ENCODE measurements at places on chromosomes 5 and 9. TPM values are rescaled to one million over a fixed set of nuclear protein-coding genes. Genes with fewer than 3 reads are reported as not detected.

TMEM215 gene
- not detected for total RNA-seq

EPB41L4A gene
- total RNA-seq: 0.62 TPM

CARD6 gene
- 5.0 TPM for total RNA-seq

FAXDC2 gene
- total RNA-seq: not detected

MSX2 gene
- not detected for total RNA-seq

FLT4 gene
- total RNA-seq: 0.25 TPM

SLC6A3 gene
- not detected for total RNA-seq

KCNV2 gene
- total RNA-seq: not detected

SHROOM1 gene
- 0.98 TPM for total RNA-seq

- no peak for DNase-seq
Observed at GRCh38 chr5:126805063-126805462, 28.1 kb downstream of the LMNB1 start.

DNA sequence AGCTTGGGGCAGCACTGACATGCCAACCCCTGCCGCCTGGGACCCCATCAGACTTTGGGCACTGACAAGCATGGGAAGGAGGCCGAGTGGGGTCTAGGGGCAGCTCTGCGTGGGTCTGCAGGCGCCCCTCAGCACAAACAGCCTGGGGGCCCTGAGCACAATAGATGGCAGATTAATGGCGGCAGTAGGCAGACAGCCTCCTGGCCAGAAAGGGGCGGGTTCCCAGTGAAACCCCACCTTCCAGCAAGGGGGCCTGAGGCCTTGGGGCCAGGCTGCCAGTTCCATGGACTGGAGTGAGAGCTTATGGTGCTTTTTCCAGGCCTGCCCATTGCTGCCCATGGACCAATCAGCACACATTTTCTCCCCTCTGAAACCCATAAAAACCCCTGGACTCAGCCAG is 2031.2 kb downstream of the EFNA5 start:
- DNase-seq: no peak

GRCh38 chr5:14925326-14925725 is 53.7 kb upstream of the ANKH start:
- DNase-seq: no peak

DNA sequence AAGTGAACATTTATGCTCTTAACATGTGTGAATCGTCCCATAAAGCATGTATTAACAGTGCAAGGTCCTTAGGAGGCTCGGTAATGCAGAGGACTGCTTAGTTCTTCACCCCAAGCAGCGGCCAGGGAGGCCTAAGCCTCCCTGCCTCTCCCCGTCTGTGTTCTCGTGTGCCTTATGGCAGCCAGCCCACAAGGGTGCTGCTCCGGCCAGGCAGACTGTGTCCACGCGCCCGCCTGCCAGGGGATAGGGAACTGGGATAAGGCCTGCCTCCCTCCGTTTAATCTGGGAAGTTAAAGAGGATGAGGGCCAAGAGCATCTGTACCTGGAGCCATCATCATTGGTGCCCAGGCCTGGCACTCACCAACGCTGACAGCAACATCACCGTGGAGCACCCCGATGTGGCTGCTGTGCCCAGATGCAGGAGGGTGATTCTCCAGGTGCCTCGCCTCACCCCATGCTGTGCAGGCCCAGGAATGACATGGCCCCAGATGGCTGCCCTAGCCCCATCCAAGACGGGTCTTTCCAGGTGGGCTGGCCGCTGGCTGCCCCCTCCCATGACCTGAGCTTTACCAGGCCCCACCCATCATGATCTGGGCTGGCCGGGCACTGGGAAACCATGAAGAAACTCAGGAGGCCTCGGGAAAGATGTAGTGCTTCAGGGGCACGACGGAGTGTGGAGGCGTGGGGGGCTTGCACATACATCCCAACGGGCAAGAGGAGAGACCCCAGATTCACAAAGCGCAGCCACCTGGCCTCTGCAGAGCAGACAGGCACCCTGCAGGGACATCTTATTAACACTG is 35.6 kb upstream of the SUSD3 start:
- DNase-seq: no peak

GRCh38 chr5:40141896-40142295 is 537.8 kb upstream of the PTGER4 start:
- DNase-seq: no peak

GRCh38 chr5:123099514-123100151 is 10.6 kb downstream of the PRDM6 start:
- DNase-seq: no peak

GRCh38 chr5:83256091-83256780 is 178.9 kb downstream of the XRCC4 start:
- no peak for DNase-seq

DNA sequence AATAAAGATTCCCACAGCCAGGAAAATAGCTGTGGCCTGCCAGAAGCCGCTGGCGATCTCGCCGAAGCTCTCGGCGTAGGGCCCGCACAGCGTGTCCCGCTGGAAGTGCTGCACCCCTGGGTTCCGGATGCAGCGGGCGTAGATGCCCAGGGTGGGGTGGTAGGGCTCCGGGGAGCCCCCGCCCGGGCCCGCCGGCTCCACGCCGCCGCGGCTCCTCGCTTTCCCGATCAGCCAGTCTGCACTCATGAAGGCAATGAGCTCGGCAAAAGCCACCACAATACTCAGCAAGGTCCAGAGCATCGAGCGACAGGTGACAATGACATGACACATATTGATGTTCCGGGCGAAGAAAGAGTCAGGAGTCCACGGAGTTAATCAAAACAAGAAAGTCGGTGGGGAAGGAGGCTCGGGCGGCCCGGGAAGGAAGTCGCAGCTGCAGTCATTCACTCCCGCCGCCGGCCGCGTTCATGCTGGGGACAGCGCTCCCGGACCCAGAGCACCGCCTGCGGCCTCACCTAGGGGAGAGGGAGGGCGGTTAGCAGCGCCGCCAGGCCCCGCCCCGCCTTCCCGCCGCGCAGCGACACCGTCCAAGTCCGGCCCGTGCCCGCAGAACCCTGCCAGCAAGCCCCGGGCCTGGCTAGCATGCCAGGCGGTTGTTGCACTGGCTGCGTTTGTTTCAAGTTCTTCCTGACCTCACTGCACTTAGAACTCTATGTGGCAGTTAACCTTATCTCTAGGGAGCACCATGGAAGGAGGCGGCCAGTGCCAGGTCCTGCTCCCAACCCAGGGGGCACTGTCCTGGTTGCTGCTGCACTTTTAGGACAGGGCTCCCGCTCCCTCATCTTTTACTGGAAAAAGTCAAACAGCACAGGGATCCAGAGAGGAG is 138.4 kb downstream of the LHFPL2 start:
- DNase-seq: peak; percentile 22

DNA sequence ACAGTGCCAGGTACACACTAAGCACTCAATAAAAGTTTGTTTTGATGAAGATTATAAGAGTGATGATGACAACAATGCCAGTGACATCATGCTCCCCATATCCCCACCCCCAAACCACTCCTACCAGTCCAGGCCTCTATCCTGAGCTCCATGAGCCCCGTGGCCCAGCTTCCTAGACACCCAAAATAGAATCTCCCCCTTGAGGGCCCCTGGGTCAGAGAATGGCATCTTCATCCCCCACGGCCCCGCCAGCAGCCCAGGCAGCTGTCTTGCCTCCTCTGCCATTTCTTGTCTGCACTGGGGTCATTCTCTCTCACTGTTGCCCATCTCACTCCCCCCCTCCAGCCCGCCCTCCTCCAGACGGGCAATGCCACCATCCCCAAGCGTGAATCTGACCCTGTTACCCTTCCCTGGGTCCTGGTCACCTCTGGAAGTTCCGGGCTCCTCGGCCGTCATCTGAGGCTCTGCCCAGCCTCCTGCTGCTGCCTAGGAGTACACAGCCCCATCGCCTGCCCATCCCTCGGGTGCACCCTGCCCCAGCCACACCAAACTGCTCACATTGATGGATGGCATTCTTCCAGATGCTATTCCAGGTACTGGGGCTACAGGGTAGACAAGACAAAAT is 76.8 kb upstream of the LMX1B start:
- DNase-seq: no peak

DNA sequence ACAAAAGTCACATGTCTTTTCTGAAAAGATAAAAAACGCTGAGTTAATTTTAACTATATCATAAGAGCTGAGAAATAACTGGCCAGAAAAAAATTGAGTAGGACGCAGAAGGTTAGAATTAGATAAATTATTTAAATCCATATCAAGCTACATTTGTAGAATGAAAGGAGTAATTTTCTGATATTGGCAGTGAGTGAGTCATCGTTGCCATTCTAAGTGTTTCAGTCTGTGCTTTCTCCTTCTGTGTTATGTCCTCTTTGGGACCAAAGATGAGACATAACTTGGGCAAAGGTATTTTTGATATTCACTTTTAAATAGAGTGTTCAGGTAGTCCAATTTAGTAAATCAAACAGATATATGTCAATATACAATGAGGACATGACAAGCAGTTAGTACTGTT is 34.4 kb upstream of the KCNN2 start:
- no peak for DNase-seq

- DNase-seq: no peak
Observed at GRCh38 chr5:123865641-123866040, 353.7 kb downstream of the CSNK1G3 start.
